ENCODE measurements at places on chromosomes 6 and 20.

DNA sequence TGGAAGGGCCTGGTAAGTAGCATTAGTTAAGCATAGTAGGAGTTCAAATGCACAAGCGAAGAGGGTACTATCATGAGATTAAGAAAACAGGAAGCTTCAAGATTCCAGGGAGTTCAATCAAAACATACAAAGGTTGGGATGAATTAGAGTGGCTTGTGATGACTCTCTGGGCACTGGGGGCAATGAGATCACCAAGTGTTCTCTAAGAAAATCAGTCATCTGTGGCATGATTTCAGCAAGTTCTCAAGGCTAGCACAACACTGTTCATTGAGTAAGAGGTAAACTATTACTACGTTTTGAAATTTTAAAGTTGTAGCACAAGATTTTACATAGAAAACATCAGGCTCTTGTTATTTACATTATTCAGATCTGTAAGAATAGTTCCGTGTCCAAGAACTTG is 139.7 kb upstream of the FLRT3 start:
- no peak for DNase-seq

DNA sequence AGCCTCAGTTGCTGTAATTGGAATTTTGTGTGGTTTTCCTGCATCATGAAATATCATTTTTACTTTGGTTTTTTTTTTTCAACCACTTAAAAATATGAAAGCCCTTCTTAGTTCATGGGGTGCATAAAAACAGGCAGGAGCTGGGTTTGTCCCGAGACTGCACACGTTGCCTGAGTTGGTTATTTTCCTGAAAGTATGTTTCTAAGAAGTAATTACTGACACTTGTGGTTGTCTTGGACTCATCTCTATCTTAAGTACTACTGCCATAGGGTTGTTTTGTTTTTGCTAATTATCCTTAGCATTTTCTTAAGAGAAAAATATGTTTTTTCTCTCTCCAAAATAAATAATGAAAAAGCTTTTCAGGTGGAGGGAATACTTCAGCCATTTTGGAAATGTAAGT is 40.1 kb downstream of the FAM120B start:
- DNase-seq: no peak

DNA sequence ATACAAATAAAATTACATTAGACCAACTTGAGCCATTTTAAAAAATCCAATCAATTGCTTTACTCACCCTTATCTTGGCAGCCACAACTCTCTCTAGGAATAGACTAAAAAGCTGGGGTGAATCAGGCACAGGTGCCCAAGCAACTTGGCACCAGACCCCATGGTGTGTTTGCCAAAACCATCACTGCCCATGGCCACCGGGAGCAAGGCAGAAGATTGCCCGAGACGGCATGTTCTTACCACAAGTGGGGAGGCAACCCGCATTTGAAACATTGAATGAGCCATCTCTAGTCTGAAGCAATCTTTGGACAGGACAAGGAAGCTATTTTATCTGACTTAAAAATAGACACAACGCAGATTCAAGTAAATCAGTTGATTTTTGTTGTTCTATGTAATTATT is 69.0 kb downstream of the SMLR1 start:
- DNase-seq: no peak

DNA sequence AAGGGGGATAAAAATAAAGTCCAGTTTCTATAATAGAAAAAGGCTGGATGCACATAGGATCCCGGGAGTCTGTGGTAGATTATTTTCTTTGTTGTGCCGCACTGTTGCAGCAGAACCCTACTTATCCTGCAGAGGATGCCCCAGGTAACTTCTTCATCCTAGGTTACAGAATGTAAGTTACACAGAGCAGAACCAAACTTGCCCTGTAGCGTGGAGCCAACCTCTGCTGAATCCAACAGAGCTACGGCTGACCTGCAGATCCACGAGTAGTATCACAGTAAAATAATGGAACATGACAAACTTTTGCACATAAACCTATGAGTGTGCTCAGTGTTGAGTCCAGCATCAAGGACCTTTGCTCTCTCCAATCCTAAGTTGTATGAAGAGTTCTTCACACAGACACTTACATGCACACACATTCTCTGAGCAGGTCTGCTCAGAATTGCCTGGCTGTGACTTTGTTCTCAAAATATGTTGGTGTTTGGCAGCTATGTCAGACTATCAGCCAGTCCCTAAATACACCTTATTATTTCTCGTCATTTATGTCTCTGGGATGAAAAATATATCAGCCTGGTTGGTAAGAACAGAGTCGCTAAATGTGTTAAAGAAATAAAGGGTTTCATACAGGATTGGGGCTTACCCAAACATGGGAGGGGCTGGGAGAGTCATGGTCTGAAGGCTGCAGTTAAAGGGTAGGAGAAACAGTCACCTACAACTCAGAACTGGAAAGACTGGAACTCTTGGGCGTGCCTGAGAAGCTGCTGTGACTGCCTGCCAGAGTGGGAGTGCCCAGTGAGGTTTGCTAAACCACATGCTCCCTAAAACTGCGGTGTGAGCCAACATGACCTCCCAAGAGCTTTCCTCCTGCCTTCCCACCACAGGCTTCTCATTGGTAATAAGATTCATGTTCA is 165.1 kb upstream of the SLC24A3 start:
- DNase-seq: no peak

GRCh38 chr6:41583565-41583964 is 37.4 kb downstream of the FOXP4 start:
- no peak for DNase-seq

- no peak for DNase-seq
Measured at GRCh38 chr20:37237656-37238055, 24.0 kb downstream of the GHRH start.

- no peak for DNase-seq
Measured at GRCh38 chr6:30494291-30494861, 5.1 kb downstream of the HLA-E start.

DNA sequence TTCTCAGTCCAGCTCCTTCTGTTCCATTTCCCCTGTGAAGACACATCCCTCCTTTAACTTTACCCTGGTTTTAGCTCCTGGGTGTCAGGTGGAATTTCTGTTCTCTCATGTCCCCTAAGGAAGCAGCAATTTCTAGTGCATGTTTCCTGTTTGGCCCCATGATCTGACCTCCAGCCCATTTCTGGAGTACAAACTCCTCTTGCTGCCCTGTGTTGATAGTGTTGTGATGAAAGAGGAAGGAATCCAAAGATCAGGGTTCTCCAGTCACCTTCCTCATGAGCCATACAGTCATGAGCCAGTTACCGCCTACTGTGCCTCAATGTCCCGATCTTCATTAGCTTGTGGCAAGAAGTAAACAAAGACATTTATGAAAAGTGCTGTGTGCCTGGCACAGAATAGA is 97.4 kb downstream of the PHACTR1 start:
- no peak for DNase-seq

DNA sequence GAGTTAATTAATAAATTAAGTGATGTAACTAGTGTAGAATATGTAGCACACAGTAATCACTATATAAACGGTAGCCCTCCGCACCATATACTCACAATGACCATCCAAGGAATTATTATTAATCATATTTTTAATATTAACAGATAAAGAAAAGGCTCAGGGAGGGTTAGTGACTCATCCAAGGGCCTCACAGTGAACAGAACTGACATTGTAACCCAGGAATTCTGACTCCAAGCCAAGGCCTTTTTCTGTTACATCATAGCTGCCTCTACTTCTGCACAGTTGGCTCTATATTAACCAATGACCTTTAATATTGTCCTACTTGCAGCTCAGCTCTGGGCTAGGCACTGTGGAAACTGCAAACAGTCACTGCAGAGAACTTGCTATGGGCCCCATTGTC is 117.5 kb upstream of the SIRPG start:
- DNase-seq: no peak

DNA sequence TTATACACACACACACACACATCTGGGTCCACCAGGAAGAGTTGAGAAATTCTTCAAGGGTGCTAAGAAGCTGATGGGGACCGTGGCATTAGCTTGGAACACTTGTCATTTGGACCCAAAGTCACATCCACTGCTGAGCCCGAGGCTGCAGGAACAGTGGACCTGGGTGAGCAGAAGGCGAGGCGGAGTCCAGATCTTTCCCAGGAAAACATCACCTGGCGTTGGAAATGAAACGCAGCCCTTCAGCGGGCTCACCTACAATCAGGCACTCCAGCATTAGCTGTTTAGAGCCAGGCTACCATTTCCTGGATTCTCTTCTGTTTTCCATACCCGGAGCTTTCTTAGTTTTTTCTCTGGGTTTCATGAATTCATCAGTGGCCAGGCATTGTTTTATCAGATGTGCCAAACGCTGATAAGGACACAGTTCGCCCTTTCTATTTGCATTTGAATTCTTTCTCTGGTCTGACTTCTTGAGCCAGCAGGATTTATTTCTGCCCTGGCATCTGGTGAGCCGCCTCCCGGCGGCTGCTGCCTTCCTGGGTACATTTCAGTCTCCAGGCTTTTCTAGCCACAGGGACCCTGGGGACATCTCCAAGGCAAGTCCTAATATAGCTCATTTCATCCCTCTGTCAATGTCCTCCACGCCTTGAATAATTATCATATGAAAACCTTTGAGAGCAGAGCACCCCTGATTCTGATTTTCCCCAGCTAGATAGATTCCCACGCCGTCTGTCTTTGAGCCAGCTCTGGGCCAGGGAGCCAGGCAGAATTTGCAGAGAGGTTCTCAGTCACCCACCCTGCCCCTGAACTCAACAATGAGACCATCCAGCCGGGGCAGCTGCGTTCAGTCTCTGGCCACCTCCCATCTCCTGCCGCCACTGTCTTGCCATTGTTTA is 170.9 kb downstream of the TTLL2 start:
- no peak for DNase-seq

DNA sequence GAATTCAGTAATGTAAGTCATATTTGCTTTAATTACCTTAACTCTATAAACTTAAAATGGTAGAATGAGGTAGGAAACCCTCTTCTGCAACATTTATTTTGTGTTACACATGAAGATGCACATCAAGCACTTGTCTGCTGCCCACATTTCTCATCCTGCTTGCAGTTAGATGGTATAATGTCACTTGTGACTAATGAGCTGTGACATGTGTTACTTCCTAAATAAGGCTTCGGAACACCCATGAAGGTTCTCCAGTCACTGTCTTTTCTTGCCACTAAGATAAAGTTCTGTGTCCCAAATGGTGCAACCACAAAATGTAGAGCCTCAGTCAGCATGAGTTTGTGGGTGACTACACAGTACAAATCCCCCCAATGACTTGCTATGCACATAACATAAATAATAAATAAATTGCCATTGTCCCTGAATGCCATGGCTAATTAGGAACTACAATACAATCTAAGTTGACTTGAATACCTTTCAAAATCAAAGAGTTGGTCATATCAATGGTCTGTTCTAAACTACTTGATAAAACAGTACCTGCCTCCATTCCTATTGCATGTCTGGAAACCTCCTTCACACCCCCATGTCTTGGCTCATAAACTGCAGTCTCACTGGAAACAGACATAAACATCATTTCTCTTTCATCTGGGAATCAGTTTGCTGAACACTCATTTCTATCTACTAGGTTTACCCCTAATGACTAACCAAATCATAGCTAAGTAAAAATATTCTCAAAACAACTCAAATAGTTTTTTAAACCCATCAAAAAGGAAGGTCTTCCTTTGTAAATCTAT is 157.2 kb downstream of the PTPRK start:
- no peak for DNase-seq

- DNase-seq: no peak
Measured at GRCh38 chr20:58366866-58367265, 22.2 kb upstream of the VAPB start.

- DNase-seq: no peak
Measured at GRCh38 chr6:209432-210103, 82.7 kb upstream of the DUSP22 start.

GRCh38 chr6:144285798-144286502 is 815 bp downstream of the UTRN start:
- DNase-seq: peak; percentile 54

DNA sequence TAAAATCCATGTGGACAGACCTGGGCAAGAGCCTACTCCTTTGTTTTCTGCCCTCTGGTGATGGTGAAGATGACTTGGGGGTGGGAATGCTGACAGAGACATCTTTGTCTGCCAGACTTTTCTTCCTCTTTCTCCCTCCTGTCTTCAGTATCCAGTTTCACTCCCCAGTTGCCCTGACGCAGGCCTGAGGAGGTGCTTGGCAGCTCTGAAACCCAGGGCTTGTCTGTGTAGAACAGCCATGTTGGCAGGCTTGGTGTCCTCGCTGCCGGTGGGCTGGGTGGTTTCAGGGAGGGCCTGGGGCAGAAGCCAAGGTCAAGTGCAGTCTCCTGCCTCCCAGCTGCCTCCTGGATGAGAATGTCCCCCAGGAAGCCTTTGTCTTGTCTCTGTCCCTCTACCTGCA is 22.5 kb downstream of the CCDC167 start:
- no peak for DNase-seq

DNA sequence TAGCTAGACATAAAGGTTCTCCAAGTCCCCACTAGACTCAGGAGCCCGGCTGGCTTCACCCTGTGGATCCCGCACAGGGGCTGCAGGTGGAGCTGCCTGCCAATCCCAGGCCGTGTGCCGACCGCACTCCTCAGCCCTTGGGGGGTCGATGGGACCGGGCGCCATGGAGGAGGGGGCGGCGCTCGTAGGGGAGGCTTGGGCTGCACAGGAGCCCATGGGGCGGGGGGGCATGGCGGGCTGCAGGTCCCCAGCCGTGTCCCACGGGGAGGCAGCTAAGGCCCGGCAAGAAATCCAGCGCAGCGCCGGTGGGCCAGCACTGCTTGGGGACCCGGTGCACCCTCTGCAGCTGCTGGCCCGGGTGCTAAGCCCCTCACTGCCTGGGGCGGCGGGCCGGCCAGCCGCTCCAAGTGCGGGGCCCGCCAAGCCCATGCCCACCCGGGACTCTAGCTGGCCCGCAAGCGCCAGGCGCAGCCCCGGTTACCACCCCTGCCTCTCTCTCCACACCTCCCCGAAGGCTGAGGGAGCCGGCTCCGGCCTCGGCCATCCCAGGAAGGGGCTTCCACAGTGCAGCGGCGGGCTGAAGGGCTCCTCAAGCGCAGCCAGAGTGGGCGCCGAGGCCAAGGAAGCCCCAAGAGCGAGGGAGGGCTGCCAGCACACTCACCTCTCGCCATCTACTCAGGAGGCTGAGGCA is 26.5 kb upstream of the ID1 start:
- DNase-seq: no peak

DNA sequence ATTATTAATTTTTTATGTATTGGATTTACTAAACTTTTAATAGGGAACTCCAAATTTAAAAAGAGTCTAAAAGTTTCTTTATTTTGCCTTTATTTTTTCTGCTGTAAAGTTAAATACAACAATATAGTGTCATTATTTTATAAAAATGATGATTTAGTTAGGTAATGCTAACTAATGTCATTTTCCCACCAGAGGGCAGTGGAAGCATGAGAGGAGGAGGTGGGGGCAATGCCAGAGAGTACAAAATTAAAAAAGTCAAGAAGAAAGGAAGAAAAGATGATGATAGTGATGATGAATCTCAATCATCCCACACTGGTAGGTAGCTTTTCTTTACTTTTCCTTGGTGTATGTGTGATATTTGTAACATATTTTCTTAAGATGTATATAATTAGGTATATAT is 20.2 kb upstream of the FHL5 start:
- no peak for DNase-seq
